Breast epithelium (tissue), 4 donors: ENCODE measurements at places on chromosomes 4 and X. TPM values are rescaled to one million over a fixed set of nuclear protein-coding genes. Genes with fewer than 3 reads are reported as not detected.

- no peak for DNase-seq
Observed at GRCh38 chr4:183118585-183118984, 19.5 kb downstream of the WWC2 start.

GRCh38 chrX:149213264-149213663 lies 291.8 kb downstream of the IDS start:
- no peak for DNase-seq

DNA sequence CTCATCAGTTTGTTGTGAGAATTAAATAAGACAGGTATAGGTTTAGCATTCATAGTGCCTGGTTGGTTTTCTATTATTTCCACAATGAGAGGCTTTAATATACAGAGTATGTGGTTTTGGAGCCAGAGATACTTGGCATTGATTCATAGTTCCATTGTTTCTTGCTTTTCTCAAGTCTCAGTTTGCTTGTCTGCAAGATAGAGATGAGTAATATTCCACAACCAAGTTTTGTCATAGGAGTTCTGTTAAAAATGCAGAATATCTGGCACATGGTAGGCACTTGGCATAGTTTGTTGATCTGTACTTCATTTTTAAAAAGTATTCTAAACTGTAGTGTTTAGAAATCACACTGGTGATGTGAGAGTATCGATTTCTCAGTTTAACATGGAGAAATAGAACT lies 37.5 kb upstream of the EDA2R start:
- DNase-seq = no peak

DNA sequence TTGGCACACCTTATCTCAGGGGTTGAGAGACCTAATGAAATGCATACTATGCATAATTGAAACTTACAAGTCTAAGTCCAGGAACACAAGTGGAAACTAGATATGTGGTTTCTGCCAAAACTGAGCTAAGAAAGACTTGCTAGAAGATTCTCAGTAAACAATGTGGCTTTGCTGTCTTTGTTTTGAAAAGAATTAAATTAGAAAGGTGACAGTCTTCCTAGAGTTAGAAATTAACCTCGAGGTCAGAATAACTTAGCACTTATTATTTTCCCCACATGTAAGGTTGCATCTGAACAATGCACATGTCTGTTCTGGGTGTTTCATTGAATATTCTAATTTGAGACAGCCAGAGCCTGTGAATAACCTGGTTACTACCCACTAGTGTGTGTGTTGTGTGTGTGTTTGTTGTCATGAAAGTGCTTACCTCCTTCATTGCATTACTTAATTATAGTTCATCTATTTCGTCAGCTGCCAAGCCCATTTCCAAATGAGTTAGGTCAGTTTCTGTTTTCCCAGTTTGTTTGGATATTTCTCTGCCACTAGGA lies 1.5 kb downstream of the EREG start:
- DNase-seq = no peak

GRCh38 chrX:112614640-112615039 lies 65.1 kb downstream of the LHFPL1 start:
- no peak for DNase-seq

GRCh38 chr4:34138385-34138784 lies 2105.9 kb downstream of the ARAP2 start:
- no peak for DNase-seq

- no peak for DNase-seq
Observed at GRCh38 chrX:74490247-74490646, 69.0 kb downstream of the SLC16A2 start.

GRCh38 chr4:85408301-85408700 lies 66.6 kb upstream of the ARHGAP24 start:
- DNase-seq = no peak

DNA sequence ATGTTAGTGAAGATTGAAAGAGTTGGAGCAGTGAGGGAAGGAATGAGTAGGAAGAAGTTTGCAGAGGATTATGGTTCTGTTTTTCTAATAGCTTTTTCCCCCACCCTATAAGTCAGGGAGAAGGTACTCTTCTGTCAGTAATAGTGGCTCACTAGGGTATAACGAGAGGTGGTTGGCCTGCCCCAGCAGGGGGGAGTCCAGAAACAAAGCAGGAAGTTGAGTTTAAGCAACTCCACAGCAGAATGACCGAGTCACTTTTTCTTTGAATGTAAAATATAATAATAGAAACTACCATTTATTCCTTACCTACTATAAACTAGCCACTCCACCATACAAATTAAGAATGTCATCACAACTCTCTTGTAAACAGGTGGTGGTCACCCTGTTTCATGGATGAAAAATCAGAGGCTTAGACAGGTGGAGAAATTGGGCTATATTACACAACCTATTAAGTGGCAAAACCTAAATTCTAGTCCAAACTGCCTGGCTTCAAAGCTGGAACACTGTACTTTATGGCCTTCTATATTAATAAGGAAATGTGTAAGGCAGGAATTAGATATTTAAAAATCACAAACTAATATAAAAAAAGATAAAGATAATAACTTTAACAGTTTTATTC lies 21.9 kb downstream of the AP1AR start:
- DNase-seq = no peak

TMEM144 gene
- 44.2 TPM for total RNA-seq
